M059J (cell line): ENCODE measurements at places on chromosomes 16 and 17.

DNA sequence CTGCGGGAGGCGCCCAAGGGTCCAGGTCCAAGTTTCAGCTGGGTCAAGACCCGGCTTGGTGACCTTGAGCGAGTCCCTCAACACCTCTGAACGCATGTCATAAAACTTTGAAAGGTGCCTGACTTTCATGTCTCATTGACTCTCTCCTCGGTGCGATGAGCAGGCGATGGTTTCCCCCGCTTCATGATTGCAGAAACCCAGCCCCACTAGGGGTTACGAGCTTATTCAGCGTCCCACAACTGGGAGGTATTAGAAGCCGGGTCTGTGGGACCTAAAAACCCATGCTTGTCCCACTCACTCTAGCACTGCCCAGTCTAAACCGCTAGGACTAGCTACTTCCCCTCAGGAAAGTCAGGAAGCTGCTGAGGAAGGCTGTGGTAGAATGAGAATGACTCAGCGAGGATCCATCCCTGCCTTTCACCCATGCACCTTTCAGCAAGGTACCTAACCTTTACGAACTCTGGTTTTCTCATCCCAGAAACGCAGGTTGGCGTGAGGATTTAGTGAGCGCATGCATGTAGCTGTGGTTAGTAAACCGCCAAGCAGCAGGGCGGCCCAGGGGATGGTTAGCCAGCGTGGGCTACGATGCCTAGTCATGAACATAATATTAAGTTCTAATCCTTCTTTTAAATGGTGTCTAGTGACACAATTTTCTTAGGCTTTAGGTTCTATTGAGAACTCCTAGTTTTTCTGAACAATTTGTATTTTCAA lies 26.2 kb upstream of the RFFL start:
- DNase-seq = peak; percentile 76

DNA sequence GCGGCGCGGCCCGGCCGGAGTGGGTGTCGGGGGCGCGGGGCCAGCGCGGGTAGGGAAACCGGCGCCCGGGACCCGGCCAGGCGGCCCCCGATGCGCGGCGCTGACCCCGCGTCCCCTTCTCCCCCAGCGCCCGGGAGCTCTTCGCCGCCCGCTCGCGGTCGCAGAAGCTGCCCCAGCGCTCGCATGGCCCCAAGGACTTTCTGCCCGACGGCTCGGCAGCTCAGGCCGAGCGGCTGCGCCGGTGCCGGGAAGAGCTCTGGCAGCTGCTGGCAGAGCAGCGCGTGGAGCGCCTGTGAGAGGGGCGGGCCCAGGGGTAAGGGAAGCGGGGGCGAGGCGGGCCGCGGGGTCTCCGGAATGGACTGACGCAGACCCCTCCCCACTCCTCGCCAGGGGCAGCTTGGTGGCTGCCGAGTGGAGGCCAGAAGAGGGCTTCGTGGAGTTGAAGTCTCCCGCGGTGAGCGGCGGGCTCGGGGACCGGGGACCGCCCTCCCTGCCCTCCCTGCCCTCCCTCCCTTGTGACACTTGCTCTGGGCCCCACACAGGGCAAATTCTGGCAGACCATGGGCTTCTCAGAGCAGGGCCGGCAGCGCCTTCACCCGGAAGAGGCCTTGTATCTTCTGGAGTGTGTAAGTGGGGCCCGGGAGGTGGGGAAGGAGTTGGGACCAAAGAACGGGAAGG lies 430 bp downstream of the TSEN54 start:
- DNase-seq = peak; percentile 37

GRCh38 chr17:77725846-77726245 lies 232.7 kb upstream of the TNRC6C start:
- DNase-seq = no peak

GRCh38 chr17:17467720-17468119 lies 9.1 kb upstream of the MED9 start:
- peak; percentile 62 for DNase-seq

DNA sequence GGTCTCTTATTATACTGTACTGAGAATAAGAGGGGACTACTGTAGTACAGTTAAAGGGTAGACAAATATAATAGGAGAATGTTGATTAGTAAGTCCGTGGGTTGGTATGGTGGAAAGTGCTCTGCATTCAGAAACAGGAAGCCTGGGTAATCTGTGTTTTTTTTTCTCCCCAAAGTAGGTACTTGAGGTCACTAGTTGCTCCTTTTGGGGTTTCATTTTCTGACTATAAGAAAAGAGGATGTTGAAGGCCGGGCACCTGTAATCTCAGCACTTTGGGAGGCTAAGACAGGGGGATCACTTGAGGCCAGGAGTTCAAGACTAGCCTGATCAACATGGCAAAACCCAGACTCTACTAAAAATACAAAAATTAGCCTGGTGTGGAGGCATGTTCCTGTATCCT lies 42.0 kb upstream of the MMD start:
- no peak for DNase-seq

DNA sequence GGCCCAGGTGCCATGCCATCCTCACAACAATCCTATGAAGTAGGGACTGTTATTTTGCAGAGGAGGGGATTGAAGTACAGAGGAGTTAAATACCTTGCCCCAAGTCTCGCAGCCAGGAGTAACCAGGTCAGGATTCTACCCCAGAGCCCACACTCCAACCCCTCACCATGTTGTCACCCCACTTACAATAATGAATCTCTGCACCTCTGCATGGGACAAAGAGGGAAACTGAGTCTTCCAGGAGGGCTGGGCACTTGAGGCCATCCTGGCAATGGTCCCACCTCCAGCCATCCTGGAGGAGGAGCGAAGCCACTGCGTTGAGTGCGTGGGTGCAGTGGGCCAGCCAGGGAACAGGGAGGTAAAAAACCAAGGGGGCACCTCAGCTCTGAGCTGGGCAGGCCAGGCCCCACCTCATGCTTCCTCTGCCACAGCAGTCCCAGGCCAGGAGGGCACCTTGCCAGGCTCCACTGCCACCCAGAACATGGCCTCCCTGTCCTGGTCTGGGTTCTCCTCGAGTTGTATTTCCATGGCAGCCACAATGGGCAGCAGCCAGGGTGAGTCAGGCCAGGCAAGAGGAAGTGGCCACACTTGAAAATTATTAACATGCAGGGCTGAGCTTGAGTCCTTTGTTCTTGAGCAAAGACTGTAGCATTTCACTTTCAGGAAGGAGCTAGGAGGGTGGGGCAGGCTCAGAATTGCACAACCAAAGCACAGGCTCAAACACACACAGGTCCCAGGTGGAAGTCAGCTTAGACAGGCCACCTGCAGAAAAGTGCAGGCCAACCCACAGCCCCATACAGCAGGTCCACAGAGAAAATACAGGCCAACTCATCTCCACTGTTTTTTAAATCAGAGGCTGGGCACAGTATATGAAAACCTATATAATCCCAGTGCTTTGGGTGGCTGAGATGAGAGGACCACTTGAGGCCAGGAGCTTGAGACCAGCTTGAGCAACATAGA lies 52.1 kb downstream of the CUEDC1 start:
- DNase-seq = peak; percentile 95

DNA sequence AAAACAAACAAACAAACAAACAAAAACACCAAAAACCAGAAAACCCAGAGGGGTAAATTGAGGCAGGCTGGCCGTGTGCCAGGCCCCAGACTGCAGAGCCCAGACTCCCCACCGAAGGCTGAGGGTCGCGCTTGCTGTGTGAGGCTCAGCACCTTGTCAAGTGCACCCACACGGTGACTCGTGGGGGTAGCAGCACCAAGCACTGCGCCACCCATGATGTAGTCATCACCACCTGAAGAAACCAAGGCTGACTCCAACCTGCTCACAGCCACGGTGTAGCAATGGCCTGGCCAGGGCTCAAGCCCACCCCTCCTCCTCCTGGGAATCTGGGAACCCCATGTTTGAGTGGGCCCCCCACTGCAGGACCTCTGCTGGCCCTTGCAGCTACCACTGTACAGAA lies 11.9 kb downstream of the MCRIP1 start:
- DNase-seq = no peak

- DNase-seq = peak; percentile 78
These were observed at the start of gene TEKT1 for GRCh38 chr17:6831661-6832263. Gene TEKT1 (minus strand): TSS chr17:6831729. CDS start chr17:6830376, 1,353 bp downstream.

DNA sequence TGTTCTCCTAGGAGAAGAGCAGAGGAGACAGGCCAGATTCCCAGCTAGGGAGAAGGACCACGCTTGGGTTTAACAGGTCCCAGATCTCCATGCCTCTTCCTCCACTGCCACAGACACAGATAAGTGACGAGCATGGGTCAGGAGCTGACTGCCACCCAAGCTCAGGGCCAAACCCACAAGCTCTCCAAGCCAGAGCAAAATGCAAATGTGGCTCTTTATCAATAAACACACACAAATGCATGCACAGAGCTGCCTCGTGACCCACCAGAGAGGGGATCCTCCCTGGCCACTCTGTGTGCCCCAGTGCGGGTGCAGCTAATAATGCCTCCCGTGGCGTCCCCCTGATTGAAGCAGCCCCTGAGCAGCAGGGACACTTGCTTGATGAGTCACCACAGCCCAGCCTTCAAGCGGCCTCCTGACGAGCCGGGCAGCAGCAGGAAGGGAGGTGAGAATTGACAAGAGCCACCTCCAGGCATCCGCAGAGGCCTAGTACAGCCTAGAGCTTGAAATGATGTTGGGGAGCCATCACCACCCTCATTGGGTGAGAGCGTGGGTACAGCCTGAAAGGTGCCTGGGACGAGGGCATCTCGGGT lies 143.9 kb downstream of the CCDC182 start:
- no peak for DNase-seq

DNA sequence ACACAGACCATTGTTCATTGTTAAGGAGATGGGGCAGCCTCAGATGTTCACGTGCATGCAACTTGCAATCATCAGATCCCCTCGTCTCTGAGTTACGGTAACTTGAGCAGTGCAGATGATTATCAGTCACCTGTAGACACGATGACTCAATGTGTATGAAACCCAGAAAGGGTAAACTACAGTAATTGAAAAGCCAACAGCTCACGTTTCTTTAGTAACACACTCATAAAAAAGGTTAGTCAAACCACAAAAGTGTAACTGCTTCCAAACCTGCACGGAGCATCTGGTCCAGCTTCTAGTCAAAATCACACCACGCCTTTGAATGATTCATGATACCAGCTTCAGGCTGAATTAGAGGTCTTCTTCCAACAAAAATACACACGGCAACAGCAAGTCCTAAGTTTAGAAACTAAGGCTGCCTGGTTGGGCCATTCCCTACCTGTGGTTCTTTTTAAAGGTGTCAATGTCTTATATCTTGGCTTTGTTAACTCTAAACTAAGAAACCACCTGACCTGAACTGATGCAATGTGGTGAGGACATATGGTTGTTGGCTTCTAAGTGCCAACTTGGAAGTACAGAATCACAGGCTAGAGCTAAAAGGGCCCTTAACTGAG lies 32.3 kb downstream of the GRB7 start:
- DNase-seq = peak; percentile 97

DNA sequence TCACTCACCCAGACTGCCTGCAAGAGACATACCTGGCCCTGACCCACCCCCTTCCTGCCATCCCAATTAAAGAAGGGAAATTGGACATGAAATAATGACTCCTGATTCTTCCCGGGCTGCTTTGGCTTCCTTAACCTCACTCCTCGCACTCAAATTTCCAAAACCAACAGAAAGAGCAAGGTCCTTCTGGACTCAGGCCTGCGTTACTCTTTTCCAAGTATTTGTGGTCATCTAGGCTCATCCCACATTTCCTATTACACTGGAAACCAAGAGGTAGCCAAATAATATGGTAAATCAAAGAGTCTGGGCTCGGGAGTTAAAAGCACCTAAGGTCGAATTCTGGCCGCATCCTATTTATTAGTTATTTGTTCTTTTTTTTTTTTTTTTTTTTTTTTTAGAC lies 359.3 kb downstream of the NPIPA8 start:
- DNase-seq = no peak

DNA sequence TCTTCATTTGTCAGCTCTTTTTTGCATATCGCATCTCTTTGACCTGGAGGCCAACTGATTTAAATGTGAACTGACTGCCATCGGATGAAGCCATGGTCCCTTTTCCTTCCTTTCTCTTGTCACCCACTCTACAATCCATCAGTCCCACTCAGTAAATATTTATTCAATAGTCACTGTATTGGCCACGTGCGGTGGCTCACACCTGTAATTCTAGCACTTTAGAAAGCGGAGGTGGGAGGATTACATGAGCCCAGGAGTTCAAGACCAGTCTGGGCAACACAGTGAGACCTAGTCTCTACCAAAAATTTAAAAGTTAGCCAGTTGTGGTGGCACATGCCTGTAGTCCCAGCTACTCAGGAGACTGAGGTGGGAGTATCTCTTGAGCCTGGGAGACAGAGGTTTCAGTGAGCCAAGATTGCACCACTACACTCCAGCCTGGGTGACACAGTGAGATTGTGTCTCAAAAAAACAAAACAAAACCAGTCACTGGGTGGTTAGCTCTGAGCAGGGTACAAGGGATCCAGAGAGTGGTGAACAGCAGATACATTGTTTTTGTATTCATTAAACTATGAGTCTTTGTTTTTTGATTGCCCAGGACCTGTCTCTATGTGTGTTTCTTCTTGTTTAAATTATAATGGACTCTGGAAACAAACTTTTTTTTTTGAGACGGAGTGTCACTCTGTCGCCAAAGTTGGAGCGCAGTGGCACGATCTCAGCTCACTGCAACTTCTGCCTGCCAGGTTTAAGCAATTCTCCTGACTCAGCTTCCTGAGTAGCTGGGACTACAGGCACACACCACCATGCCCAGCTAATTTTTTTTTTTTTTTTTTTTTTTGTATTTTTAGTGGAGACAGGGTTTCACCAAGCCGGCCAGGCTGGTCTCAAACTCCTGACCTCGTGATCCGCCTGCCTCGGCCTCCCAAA lies 6.9 kb downstream of the PHAF1 start:
- peak; percentile 39 for DNase-seq

DNA sequence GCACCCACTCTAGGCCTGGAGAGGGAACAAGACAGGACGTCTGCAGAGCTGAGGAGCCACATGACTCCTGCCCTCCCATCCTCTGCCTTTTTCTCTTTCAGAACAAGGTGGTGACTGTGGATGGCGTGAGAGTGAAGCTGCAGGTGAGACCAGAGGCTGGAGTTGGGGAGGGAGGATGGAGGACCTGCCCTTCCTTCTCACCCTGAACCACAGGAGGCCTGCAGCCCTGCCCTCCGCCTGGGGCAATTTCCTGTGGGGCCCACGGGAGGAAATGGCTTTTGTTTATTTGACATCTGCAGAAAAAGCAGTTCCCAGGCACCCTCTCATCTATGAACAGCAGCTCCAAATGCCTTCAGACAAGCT lies 5.1 kb downstream of the RAB37 start:
- DNase-seq = peak; percentile 59

- DNase-seq = peak; percentile 21
These were observed 355.0 kb downstream of the GRIN2A start for GRCh38 chr16:9827062-9827752.

DNA sequence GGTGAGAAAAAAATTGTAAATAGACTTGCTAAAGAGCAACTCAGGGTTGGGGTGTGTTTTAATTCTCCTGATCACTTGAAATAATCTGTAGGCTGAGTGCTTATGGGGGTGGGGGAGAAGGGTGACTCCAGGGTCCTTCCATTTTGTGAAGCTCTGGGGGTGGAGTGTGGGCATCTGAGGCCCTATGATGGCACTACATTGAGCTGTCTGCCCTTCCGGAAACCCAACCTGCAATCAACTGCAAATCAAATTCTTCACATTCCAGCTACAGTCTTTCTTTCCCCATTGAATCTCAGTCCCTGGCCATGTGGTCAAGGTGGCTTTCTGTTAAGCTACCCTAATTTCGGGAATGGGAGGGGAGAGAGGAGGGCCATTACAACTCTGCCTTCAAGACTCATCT lies 6.0 kb upstream of the CDC6 start:
- DNase-seq = peak; percentile 51
